ENCODE measurements at places on chromosomes 5 and 9. TPM values are rescaled to one million over a fixed set of nuclear protein-coding genes. Genes with fewer than 3 reads are reported as not detected.

- no peak for DNase-seq
Observed at GRCh38 chr5:102974177-102974576, 145.8 kb downstream of the GIN1 start.

DNA sequence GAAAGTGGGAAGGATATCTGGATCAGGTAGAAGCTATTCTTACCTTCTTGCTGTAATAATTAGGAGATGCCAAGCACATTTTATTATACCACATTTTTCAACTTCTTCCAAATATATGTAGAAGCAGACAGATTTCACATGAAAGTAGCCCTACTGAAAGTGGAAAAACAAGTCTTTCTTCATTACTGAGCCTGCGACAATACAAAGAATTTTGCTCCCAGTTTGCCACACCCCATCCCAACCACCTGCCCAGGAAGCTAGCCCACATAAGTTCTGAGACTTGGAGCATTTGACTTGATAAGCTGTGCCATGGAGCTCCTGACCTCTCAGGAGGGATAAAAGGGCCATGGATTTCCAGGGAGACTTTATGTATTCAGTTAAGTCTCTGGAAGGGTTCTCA lies 249.1 kb upstream of the ADCY2 start:
- DNase-seq, result no peak

DNA sequence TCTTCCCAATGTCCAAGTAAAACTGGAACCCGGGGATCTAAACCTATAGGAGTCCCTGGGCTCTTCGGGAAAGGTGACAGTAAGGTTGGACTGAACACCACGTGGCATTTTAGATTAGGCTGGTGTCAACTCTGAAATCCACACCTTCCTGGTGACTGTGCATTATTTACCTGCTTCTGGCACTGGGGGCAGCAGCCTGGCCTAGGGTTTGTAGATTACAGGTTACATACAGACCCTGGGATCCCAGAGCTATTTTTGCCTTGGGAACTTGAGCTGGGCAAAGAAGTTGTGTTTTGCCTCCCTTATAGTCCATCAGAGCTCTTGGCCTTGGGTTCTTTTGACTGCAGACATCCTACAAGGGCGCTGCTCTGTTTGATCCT lies 173.2 kb downstream of the DAB2IP start:
- no peak for DNase-seq

PCDHA6 gene
- total RNA-seq, result 3.1 TPM

FOXD4L3 gene
- 1.4 TPM for total RNA-seq

DNA sequence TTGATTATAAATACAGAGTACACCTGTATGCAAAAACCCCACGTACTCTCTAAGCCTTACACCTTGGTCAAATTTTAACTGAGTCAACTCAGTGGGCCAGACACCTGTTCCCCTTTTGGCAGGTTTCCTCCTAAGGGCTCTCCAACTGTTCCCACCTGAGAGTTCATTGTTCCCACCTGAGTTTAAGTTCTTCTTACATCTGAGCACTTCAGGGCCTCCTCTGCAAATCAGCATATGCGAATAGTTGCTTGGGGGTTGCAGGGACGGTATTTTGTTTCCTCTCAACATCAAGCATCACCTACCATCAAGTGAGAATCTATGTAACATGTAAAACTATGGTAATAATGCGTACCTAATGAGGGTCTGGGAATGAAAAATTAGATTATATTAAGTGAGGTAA lies 300.0 kb downstream of the PIK3R1 start:
- DNase-seq, result no peak

SLC46A2 gene
- 0.24 TPM for total RNA-seq

CBY3 gene
- total RNA-seq, result not detected

DMRT3 gene
- 1.2 TPM for total RNA-seq

- no peak for DNase-seq
Observed at GRCh38 chr5:171610686-171611085, 174.9 kb upstream of the SMIM23 start.

DNA sequence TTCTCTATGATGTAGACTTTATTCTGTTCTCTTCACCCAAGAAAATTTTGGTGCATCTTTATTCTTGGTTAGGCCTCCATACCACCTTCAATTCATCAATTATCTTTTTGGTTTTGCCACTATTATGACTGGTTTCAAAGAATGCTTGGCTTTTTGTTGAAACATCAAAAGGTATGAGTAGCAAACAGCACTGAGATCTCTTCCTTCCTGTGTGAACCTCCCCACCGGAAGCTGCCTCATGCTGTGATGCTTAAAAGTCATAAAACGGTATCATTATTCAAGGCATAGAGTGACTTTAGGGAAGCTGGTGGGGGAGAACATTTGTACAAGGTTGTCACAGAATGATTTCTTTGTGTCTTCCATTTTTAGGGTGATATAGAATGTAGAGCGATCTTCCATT lies 70.6 kb downstream of the IQGAP2 start:
- no peak for DNase-seq

GRIA1 gene
- total RNA-seq, result 0.72 TPM

- DNase-seq, result no peak
Observed at GRCh38 chr5:134084022-134084565, 30.4 kb upstream of the TCF7 start.

GNA14 gene
- total RNA-seq, result 1.2 TPM

- no peak for DNase-seq
Observed at GRCh38 chr5:180013678-180014077, 57.9 kb downstream of the RNF130 start.

DNA sequence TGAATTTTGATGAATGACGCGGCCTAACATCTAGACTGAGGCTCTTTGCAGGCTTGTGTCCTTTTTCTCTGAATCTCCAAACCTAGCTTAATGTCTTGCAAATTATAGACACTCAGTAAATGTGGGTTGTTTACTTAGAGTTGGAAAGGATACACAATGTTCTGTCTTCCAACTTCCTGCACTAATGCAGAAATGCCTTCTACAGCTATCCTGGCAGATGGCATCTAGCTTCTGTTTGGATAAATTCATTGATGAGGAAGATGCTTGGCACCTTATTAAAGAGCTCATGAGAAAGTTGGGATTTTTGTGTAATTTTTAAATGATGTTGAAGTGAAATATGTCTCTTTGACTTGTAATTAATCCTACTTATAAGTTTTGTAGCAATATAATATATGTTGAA lies 1822.2 kb downstream of the MAT2B start:
- no peak for DNase-seq

- DNase-seq, result no peak
Observed at GRCh38 chr9:113837334-113837733, 38.8 kb upstream of the ZNF618 start.

DNA sequence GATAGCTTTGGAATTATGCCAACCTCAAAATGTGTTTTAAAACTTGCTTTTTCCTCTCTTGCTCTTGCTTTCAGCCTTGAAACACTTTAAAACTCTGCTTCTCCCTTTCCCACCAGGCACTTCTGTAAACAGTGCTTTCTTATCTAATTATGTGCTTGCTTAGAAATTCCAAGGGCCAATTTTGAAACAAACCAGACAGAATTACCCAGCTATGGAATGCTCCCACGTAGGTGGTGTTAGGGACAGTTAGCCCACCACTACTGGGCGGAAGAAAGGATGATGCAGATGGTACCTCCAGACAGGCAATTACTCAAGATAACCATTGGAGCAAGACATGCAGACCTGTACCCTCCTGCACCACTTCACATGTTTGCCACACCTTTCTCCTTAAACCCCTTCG lies 523.0 kb upstream of the PTPRD start:
- peak; percentile 50 for DNase-seq

CCL27 gene
- total RNA-seq, result not detected

- DNase-seq, result no peak
Observed at GRCh38 chr9:134863306-134863902, 17.2 kb upstream of the FCN2 start.

DNA sequence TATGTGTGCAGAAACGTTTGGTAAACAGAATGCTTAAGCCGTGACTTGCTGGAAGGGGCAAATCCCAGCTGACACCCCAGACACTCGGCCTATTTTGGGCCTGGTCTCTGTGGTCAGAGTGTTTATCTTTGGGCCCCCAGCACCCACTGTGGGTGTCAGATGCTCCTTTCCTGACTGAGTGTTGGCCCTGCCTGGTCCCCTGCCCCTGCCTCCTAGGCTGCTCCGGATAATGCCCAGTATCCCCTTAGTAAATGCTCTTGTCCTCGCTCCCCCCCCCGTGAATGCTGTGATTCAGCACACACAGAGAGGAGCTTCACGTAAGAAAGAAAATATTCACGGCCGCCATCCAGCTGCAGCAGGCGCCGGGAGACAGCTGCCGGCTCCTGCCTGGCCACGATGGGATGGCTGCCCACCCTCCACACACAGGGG lies 11.3 kb upstream of the ANGPTL2 start:
- peak; percentile 84 for DNase-seq

PSD2 gene
- 0.24 TPM for total RNA-seq

DNA sequence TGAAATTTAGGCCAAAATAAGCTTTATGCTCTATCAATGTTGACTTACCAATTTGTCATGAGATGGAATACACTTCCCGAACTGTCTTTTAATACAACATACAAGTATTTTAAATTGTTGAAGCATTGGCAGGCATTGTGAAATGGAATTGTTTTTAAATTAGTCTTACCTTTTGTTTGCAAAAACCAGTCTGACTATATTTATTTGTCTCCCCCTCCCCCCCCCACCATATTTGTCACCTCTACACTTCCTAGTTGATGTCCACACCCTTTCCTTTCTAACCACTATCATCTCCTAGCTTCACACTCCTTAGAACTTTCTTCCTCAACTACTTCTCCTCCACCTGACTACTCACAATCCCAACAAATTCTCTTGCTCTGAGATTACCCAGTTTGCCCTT lies 40.9 kb downstream of the FAF2 start:
- no peak for DNase-seq

DNA sequence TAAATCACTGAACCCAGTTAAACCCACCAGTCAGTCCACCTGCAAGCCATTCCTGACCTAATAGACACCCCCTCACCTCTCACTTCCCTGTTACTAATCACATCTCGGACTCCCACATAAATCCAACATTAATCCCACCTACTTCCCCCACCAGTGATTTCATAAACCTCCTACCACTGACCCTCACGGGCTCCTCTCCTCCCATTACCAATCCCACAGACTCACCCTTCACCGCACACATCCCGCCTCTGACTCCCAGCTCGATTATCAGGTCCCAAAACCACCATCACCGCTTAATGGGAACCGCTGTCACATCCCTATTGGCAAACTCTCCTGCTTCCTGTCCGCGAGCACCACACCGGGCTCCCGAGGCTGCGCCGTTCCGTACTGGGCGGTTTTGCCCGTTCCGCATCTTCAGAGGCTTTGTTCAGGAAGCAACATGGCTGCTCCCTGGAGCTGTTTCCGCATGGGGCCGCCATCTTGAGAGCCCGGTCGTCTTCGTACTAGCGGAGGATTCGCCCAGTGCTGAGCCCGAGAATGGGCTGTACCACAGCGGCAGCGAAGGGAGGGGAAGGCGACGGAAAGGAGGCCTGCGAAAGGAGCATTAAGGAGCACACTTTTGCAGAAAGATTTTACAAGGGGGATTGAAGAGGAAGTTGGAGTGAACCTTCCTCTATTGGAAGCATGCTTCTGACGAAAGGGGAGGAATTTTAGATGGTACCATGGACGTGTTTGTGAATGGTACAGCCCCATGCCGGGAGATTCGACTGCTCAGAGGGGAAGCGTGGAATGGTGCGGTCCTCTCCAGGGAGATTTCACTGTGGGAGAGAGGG lies at the start of gene ZNF300:
TSS of gene ZNF300 (minus strand) at position 502 of the 833 bp plus-strand sequence. CDS start 1,825 bp downstream, outside the sequence.
- peak; percentile 97 for DNase-seq

PFN3 gene
- total RNA-seq, result not detected

NTRK2 gene
- total RNA-seq, result 7.7 TPM

- DNase-seq, result no peak
Observed at GRCh38 chr5:1648806-1649205, 125.0 kb upstream of the LPCAT1 start.

DNA sequence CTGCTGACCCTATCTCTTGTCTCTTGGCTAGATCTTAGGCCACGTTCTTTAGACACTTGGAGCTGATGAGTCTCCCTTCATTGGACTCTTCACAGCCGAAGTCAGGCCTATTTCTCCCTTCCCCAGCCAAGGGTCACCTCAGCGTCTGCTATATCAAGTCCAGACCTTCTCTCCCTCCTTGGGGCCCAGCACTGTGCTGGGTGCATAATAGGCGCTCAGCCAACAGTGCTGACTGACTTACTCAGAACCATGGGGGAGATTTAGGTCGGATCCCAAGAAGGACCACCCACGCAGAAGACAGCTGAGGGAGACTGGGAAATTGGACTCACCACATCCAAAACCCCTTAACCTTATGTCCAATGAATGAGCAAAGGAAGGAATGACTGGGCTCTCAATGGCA lies 5.6 kb upstream of the AMBP start:
- no peak for DNase-seq

DNA sequence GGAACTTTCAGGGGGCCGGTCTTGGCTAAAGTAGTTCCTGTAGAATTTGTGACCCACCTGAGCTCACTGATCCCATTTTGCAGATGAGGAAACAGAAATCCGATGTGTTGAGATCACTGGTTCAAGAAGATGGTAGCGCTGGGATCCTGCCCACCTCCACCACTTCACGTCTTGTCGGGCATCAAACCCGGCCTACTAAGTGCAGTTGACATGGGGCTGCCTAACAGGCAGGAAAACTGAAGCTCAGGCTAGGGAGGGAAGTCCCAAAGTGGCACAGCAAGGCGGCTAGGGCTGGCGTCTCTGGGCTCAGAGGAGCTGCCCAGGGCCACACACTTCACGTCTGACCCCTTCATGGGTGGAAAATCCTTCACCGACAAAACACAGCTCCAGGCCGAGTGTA lies 502 bp upstream of the ENG start:
- no peak for DNase-seq

ABLIM3 gene
- 1.9 TPM for total RNA-seq

SLC27A6 gene
- total RNA-seq, result 28.2 TPM

RNF208 gene
- total RNA-seq, result not detected

GRCh38 chr5:77285251-77285841 lies 74.9 kb downstream of the PDE8B start:
- no peak for DNase-seq

- DNase-seq, result no peak
Observed at GRCh38 chr9:116555556-116556155, 131.4 kb upstream of the TRIM32 start.

ENG gene
- 5.1 TPM for total RNA-seq

FBP2 gene
- total RNA-seq, result not detected

GRCh38 chr5:53545744-53546143 lies 14.7 kb upstream of the NDUFS4 start:
- no peak for DNase-seq

GRCh38 chr9:93107151-93107824 lies 11.3 kb downstream of the CARD19 start:
- DNase-seq, result no peak

FBN2 gene
- 875 TPM for total RNA-seq

DNA sequence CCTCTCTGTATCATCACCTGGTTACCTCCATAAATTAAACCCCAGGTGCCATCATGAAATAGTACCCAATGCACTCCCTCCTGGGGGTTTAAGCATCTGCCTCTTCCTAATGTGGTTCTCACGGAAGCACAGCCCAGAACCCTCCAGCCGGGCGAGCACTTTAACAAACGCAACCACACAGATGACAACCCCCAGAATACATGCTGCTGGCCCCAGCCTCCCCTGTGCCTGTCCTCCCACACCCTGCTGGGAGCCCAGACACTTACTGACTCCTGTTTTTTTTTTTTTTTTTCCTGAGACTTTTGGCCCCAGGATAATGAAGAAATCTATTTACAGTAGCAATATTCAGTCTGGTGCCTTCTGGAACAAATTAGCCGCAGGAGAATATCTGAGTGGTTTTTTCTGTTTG lies 50.0 kb upstream of the COL5A1 start:
- peak; percentile 44 for DNase-seq

Data from umbilical cord (tissue), 2 donors.